Activated CD4-positive, alpha-beta T cell treated with anti-CD3 and anti-CD28 coated beads, Interleukin-2, amount 10 ng/mL, durations not matched to agents 7 days and 5 days (primary cell): ENCODE measurements at places on chromosomes 5 and 9.

- DNase-seq: no peak
These were observed 73.9 kb upstream of the UNC5A start for GRCh38 chr5:176736301-176736930.

DNA sequence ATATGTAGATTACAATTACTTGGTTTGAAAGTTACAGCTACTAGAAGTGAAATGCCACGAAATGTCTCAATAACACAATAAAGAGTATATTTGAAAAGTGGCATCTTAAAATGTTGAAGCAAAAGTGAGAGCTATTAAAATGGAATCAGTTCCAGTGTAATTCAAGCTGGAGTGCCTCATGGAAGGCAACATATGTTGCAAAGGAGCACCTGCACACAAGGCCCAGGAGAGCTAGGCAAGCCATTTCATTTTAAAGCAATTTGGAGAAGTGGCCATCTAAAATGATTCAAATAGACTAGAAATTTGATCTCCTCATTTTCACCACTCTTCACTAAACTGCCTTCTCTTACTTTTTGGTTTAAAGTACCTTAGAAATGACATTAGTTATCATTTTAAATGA, 167.8 kb downstream of the GABRB2 start:
- no peak for DNase-seq

GRCh38 chr5:53893626-53894025, 333.2 kb downstream of the NDUFS4 start:
- DNase-seq: no peak

- DNase-seq: no peak
These were observed 18.4 kb upstream of the EGFL7 start for GRCh38 chr9:136644343-136644592.

DNA sequence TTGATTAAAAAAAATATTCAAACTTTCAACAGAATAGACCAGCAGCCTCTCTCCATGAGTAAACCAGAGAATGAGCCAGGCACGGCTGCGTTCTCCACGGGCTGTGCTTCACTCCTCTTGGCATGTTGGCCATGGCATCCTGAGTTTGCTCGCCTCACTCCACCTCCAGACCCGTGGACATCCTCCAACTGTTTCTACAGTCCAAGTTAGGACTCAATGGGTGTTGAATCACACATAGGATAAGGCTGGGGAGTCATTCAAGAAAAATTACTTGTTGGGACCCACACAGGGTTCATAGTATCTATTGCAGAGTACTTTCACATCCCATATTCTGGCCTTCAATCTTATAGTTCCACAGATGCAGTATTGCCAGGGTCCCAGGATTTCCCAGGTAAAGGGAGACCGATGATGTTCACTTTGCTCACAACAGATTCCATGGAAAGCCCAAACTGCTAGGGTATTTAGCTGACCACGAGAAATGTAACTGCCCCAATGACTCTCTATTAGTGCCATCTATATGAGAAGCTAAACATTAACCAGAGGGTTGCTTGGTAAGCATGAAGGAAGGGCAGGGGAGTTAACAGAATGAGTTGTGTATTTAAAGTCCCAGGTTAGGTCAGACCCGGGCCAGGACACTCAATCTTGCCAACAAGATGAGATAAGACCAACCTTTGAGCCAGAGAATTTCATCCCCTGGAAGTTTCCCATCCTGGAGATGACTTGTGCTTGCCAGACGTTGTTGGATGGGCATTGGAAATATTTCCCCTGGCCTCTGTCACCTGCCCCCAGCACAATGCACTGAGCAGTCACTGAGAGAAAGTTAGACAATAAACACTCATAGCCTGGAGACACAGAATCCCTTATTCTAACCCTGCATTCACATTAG, 19.7 kb upstream of the GDA start:
- no peak for DNase-seq

DNA sequence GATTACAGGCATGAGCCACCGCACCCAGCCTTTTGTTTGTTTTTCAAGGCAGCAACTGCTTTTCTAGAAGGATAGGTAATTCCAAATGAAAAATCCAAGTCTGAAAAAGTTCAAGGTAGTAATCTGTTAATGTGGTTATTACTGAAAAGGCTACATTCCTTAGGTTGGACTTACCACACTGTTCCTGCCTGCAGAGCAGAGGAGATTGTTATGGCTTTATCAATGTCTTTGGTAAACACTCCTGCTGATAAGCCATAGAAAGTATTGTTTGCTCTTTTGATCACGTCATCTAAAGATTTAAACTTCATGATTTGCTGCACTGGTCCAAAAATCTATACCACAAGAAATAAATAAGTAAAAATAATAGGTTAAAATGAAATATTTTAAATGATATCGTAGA, 43.4 kb downstream of the ALDH1A1 start:
- no peak for DNase-seq

GRCh38 chr5:137954131-137954879, 65.0 kb downstream of the PKD2L2 start:
- no peak for DNase-seq

DNA sequence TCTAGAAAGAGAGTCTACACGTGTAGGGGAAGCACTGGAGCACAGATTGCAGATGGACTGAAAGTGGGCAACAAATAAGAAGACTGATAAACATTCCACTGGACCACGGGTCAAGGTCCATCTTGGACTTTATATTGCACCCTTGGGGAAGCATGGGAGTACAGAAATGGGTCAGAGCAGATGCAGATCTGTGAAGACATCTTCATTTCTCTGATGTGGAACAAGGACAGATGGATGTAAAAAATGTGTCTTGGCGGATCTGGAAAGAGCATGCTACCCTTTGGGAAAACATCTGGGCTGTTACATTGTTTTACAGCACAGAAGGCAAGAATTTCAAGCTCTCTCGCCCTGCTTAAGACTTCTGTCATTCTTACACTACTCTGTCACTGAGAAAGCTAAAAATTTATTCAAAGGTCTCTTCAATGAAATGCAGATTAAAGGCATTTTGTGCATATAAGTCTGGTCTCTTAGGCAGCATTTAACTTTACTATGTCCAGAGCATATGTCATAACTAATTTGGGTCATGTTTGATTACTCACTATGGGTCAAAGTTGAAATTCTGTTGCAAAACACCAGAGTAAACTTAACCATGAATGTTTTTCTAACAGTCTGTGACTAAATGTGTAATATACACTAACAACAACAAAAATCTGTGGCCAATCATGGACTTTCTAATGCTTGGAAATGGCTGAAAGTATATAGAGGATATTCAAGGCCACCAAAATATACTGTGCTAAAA, 756.4 kb upstream of the DMAC1 start:
- DNase-seq: no peak
